ENCODE measurements at places on chromosomes 7 and 10.

- no peak for DNase-seq
Measured at GRCh38 chr7:89761173-89761572, 393.1 kb upstream of the STEAP1 start.

DNA sequence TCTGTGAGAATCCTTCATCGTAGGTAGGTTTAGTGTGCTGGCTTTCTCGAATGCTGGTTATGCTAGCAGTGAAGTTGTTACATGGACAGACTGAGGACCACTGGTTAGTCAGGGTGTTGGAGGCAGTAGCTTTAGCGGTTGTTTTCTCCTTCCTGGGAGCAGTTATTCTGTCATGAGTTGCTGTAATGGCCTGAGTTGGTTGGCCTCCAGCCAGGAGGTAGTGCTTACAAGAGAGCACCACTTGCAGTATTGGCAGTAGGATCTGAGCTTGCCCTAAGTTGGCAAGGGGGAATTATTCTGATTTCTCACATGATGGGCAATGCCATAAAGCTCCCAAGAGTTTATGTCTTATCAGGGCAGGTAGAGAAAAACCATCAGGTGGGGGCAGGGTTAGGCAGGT is 58.0 kb downstream of the IPMK start:
- no peak for DNase-seq

- no peak for DNase-seq
Measured at GRCh38 chr7:74012842-74013249, 15.1 kb upstream of the ELN start.

DNA sequence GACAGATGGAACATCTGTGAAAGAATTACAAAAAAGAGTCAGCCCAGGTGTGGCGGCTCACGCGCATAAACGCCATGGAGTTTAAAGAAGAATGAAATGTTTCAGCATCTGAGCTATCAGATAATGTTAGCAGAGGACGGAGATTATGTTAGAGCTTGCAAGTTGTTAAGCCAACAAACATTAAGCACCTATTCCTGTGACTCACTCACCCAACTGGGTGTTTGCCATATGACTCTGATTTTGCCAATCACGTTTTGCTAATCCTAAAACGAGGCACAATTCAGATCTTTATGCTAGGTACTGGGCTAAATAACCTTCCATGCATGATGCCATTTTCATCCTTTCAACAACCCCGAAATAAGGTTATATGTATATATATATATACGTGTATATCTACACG is 29.0 kb upstream of the CCNY start:
- DNase-seq: no peak

DNA sequence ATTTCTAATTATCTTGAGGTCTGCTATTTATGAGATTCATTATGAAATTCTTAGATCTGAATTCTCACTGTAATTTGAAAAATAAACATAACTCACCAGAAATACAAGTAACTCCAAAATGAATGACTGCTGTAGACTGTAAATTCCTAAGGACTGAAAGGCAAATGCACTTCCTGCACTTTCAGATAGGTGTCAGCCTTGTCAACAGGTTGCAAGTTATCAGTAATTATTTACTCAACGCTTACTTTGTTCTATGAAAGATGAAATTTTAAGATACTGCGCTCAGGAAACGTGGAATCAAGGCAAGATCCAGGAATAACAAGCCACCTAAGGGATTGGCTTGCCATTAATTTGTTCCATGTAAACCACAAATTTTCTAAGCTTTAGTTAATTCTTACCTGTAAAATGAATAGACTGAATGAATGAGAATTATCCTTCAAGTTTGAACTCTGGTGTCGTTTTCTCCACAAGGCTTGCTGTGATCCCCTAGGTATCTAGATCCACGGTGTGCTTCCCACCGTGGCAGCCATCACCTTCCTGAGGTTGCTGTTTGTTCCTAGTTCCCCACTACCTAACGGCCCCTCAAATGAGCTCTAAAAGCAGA is 12.6 kb downstream of the DHX32 start:
- no peak for DNase-seq

- no peak for DNase-seq
Measured at GRCh38 chr7:28956608-28957063, 1.5 kb downstream of the TRIL start.

DNA sequence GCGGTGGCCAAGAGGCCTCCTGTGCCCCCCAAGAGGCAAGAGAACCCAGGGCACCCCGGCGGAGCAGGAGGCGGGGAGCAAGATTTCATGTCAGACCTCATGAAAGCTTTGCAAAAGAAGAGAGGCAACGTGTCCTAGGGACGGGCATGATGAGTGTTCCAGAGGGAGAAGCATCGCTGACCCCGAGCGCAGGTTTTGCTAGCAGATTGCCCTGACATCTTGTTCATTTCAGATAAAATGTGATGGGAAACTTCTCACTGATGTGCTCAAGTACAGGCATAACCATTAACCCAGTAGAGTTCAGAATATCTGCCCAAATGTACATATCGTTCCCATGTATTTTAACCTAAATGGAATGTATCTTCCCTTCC is 129.2 kb downstream of the APBB1IP start:
- no peak for DNase-seq

GRCh38 chr10:3747248-3747960 is 37.6 kb downstream of the KLF6 start:
- no peak for DNase-seq

GRCh38 chr10:132632091-132632561 is 94.5 kb downstream of the INPP5A start:
- DNase-seq: no peak

- DNase-seq: no peak
Measured at GRCh38 chr7:29274146-29275017, 79.8 kb downstream of the CHN2 start.

DNA sequence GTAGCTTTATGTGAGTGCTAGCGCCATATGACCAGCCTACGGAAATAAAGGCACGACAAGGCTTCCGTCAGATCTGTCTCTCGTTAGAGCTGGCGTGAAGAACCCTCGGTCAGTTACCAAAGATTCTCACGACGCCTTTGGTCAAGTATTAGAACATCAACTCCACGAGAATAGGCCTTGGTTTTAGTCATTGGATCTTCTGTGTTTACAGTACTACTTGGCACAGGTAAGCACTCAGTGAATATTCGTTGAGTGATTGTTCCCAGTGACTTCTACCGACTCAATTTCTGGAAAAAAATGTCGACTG is 316 bp downstream of the RBM48 start:
- DNase-seq: no peak

GRCh38 chr7:92973974-92974373 is 137.6 kb upstream of the CDK6 start:
- no peak for DNase-seq

- DNase-seq: no peak
Measured at GRCh38 chr7:106276513-106276912, 8.3 kb downstream of the NAMPT start.

DNA sequence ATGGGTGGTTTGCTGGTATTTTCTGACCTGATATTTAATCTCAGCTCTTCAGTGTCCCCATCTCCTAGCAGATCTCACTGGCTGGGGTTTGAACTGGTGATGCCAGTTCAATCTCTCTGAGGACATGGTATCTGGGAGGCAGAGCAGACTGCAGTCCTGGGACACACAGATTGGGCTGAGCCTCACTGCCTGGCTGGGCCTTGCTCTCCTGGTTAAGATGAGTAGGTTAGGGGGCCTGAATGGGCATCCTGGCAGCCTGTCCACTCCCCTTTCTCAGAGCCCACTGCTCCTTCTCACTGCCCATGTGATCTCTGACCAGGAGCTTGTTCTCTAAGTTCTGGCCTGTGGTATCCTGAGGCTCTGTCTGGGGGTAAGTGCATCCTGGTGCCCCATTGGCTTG is 363.4 kb downstream of the GLRX3 start:
- DNase-seq: no peak

- DNase-seq: no peak
Measured at GRCh38 chr10:100662067-100662466, 83.3 kb upstream of the PAX2 start.

GRCh38 chr7:81499262-81500116 is 270.4 kb downstream of the HGF start:
- no peak for DNase-seq
